ENCODE measurements at places on chromosomes 1 and 21.

DNA sequence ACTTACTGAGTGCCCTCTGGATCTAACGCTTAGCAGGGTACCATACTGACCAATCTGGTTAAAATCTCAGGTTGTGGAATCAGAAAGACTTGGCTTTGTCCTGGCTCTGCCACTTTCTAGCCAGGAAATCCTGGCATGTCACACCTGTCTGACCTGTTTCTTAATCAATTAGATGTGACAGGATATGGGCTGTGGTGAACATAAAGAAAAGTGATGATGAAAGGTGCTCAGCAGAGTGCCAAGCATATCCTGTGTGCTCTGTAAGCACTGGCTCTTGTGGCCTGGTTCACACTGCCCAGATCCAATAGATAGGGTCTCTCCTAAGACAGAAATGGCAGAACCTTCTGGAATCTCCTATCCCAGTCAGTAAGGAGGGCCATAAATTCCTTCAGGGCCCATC, 53.9 kb downstream of the PHC2 start:
- DNase-seq: no peak

DNA sequence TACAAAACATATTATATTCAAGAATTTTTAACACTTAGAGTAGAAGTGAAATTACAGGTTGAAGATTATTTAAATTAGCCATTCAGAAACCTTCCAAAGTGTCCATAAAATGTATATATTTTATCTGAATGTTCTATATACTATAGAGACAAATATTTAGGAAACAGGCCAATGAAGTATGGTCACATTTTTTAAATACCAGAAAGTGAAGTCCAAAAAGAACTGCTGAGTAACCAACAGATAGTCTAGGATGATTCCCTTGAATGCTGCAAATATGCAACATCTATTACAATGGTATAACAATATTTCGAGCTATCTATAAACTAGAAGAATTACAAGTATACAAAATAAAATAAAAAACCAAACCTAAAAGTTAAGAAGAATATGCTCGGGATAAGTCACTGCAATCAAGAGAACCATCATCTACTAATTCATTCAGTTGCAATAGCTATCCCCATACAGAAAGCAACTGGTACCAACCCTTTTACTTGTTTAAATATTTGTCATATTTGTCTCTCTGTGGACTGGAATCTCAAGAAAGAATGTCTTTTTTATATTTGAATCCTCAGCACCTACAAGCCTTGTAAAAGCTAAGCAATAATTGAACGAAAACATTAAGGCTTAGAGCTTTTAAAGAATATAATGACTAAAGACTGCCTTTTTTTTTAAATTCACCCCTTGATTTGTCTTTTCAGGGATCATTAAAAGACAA, 8.1 kb downstream of the ODF2L start:
- DNase-seq: no peak

- DNase-seq: no peak
Observed at GRCh38 chr1:228982637-228983036, 247.4 kb downstream of the RHOU start.

GRCh38 chr1:181044449-181044966, 10.7 kb downstream of the MR1 start:
- DNase-seq: no peak

- no peak for DNase-seq
Observed at GRCh38 chr1:107273515-107273914, 132.7 kb downstream of the NTNG1 start.

DNA sequence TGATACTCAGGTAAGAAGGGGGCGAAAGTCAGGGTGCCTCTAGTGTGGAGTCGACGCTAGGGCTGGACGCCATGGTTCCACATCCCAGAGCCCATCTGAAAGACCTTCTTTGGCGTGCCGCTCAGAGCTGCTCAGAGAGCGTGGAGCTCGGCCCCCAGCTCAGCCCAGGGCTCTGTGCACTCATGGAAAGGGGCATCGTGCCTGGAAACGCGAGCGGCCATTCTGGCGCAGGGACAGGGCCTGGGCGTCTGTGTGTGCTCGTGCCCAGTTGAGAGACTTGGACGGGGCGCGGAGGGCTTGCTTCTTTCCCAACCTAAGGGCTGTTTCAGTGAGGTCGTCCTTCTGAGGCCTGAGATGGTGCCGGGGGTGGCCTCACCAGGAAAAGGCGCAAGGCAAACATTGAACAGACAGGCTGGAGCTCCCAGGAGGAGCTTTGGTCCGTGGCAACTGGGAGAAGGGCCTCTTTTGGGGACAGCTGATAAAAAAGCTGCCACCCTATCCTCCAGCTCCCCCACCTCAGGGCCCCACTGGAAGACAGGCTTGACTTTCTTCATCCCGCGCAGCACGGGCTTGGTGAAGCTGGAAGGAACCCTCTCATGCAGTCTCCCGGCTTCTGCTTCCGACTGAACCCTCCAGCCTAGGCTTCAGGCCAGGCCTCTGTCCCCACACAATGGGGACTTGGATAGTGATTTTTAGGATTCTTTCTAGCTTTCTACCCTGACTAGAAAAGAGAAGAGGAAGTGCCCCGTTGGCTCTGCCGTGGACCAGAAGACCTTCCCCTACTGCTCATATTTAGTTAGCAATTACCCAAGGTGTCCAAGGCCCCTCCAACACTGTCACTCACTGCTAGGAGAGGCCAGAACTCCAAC, 77.1 kb downstream of the CD58 start:
- DNase-seq: no peak

DNA sequence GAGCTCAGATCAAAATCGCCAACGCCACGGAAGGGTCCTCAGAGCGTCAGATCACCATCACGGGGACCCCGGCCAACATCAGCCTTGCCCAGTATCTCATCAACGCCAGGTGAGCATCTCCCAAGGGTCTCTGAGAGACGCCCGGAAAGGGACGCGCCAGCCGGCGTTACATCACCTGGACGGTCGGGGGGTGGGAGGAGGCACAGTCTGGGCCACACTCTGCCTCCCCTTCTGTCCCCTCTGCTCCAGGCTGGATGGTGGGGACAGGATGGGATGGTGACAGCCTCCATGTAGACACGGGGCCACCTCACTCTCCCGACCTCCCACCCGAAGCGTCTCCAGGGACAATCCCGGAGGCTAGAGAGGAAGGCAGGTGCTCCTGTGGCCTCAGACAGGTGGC, 41.5 kb upstream of the COL6A1 start:
- DNase-seq: no peak

GRCh38 chr1:61141288-61142042, 59.1 kb downstream of the NFIA start:
- no peak for DNase-seq

DNA sequence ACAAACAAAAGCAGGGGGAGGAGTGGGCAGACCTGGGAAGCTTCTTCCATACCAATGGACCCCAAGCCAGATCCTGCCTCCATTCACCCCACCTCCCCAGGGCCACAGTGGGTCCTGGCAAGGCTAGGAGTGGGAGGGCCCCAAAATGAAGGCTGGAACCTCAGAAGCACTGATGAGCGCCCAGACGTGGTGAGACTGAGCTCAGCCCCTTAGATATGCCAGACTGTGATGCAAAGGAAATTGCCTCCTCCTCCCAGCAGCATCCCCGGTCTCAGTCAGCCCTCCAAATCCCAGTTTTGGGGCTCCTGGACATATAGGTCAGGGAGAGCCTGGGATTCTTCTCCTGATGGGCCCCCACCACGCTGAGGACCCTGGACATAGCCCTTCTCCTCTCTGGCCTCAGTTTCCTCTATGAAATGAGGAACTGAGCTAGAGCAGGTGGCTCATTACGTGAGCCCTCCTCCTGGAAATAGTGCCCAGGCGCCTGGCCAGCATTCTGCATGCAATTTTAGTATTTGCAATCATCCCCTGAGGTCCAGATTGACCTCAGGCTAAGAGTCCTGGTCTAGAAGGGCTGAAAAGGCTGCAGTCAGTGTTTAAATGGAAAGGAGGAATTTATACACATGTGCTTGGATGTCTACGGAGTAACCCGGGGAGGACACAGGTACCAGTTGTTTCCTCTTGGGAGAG, 33.5 kb downstream of the RHBG start:
- DNase-seq: no peak

- DNase-seq: no peak
Observed at GRCh38 chr1:196538473-196538872, 69.8 kb downstream of the KCNT2 start.

GRCh38 chr1:227532019-227532619, 31.2 kb upstream of the ZNF678 start:
- DNase-seq: no peak

- no peak for DNase-seq
Observed at GRCh38 chr21:37475186-37475868, 108.8 kb downstream of the DYRK1A start.

GRCh38 chr1:87820668-87821334, 492.1 kb downstream of the LMO4 start:
- DNase-seq: no peak

DNA sequence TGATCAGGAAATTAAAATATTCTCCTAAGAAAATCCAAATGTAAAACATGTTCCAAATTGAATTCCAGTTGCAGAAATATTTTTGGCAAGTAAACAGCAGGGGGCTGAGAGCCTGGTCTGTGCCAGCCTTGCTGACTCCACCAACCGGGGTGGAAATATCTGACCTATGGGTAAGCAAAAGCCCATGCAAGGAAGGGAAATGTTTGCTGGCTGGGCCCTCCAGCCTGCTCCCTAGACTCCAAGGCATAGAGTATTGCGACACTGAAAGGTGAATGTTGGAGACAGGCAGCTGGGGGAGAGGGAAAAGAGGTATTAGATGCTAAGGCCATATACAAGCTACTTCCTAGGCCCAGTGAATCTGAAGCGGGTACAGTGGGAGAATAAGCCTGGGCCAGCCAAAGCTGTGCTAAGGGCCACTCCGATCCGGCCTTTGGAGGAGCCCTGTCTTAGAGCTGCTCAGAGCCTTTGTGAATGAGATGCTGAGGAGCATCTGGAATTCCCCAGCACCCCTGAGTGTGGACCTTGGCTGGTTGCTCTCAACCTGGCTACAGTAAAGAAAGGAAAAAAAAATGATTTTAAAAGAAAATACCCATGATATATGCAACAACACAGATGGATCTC, 24.9 kb upstream of the ATP1B1 start:
- no peak for DNase-seq

All from effector memory CD4-positive, alpha-beta T cell (primary cell).